ENCODE measurements at places on chromosomes 3 and 15. TPM values are rescaled to one million over a fixed set of nuclear protein-coding genes. Genes with fewer than 3 reads are reported as not detected.
A peak's percentile ranks its signal among the peaks of the same experiment; 100 is the strongest.

Gene PRR20G
- total RNA-seq = not detected

GRCh38 chr15:28955160-28955992 is 69.6 kb downstream of the APBA2 start:
- no peak overlapping the region for H3K4me3 ChIP-seq
- peak; percentile 62 for DNase-seq
- peaks cover 27% of the 10 kb centered on the region for H3K4me1 ChIP-seq
- no peaks in the 10 kb centered on the region for H3K27me3 ChIP-seq
- H3K27ac ChIP-seq = peak overlapping the region; percentile 49

DNA sequence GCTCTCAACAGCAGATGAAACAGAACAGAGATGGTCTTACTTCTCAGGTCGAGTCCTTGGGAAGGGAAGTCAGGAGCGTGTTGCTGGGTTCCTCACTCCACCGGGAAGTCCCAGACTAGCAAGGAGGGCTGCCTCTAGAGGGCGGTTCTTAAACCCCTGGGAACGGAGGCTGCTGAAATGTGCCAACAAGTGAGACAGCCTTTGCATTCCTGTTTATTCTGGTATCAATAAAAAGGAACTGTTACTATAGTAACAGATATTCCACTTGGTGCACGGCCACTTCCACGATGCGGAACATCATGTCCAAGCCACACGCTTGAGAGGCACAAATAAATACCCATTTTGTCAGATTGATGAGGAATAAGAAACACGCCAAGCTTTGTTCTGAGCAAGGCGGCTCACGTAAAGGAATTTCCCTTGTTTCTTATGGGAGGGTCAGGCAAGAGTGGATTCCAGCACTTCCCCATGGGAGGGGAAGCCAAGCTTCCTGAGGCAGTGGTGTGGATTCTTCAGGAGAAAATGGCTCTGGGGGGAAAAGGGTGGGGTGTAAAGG is at the start of gene FAM107A:
TSS of gene FAM107A (minus strand) at position 123 of the 553 bp plus-strand sequence. CDS start 7,531 bp downstream, outside the sequence.
- no peak within 1 kb of the TSS for H3K4me3 ChIP-seq
- no peak for DNase-seq
- H3K36me3 ChIP-seq = no peaks in the 10 kb centered on the region
- H3K27ac ChIP-seq = no peak within 1 kb of the TSS
- H3K4me1 ChIP-seq = no peaks in the 10 kb centered on the region

Gene C3orf52
- 27.6 TPM for total RNA-seq

Gene TERC
- total RNA-seq = 61.5 TPM

Gene IL5RA
- total RNA-seq = not detected

- H3K27ac ChIP-seq = no peak overlapping the region
- no peak overlapping the region for H3K4me3 ChIP-seq
- no peaks in the 10 kb centered on the region for H3K36me3 ChIP-seq
- H3K27me3 ChIP-seq = no peaks in the 10 kb centered on the region
- DNase-seq = no peak
- H3K4me1 ChIP-seq = peaks cover 48% of the 10 kb centered on the region
Measured at GRCh38 chr3:107211608-107212007, 165.6 kb upstream of the CCDC54 start.

DNA sequence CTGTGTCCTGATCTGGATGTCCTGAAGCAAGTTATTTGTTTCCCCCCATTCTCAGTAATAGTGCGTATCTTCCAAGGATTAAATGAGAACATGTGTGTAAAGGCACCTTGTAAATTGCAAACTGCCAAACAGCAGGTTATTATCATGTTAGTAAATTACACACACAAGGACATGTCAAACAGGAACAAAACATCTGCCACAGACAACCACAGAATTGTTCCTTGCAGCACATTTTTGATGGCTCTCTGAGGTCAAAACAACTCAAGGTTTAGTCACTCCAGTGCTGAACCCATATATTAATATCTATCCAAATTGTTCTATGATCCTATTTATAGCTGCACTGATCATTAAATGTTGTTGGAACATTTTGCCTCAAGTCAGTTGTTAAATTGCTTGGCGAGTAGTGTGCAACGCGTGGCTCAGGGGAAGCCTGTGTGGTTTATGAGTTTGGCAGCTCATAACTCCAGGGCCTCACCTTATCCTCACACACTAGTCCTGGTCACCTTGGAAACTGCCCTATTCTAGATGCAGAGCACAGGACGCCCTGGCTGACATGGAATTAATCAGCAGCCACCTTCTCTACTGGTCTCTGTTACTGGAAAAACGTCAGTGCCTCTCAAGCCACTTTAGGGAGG is 46.3 kb upstream of the CDV3 start:
- no peak overlapping the region for H3K27ac ChIP-seq
- no peak overlapping the region for H3K4me3 ChIP-seq
- H3K36me3 ChIP-seq = no peaks in the 10 kb centered on the region
- no peaks in the 10 kb centered on the region for H3K4me1 ChIP-seq
- DNase-seq = no peak

DNA sequence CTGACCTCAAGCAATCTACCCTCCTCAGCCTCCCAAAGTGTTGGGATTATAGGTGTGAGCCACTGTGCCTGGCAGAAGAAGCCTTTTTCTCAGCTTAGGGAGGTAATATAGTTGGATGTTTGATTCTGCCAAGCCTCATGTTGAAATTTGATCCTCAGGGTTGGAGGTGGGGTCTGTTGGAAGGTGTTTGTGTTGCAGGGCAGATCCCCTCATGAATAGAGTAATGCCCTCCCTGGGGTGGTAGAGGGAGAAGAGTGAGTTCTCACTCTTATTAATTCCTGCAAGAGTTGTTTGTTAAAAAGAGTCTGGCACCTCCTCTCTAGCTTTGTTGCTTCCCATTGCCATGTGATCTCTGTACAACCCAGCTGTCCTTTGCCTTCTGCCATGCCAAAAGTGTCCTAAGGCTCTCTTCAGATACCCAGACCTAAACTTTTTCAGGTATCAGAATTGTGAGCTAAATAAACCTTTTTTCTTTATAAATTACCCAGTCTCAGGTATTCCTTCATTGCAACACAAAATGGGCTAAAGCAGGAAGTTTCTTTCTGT is 16.4 kb downstream of the NECTIN3 start:
- H3K27ac ChIP-seq = no peak overlapping the region
- no peak overlapping the region for H3K4me3 ChIP-seq
- H3K36me3 ChIP-seq = no peaks in the 10 kb centered on the region
- no peaks in the 10 kb centered on the region for H3K4me1 ChIP-seq
- H3K27me3 ChIP-seq = no peaks in the 10 kb centered on the region

DNA sequence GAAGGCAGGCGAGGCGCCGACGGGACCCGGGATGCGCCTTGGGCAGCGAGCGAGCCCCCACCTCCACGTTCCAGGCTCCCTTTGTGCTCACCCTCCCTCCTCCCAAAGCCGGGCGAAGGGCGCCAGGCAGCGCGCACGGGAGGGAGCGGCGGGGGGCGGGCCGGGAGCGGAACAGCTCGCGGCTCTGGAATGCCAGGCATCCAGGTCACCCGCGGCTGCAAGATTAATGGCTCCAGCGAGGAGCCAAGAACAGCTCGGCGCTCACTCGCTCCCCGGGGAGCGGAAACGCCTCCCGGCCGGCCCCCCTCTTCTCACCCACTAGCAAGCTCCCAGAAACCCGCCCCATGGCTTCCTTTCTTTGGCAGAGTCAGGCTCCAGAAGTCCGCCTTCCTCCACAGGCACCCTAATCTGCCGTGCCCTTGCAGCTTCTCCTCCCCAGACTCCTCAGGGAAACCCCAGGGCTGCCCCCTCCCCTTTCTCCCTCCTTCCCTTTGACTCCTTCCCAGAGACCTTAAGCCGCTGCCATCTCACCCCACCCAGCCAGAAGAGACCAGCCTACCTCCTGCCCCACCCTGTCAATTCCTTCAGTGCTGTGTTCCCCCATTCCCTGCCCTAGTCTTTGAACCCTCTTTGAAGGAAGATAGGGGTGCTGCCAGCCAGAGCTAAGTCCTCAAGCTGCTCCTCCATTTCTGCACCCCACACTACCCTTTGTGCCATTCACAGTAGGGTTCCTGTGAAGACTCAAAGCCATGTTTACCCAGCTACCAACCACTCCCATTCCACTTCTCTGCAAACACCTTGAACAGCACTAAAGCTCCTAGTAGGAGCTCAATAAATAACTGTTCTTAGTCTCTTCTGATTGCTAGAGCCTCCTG is 9.9 kb downstream of the AMOTL2 start:
- peak; percentile 95 for DNase-seq
- no peaks in the 10 kb centered on the region for H3K27me3 ChIP-seq
- H3K4me3 ChIP-seq = no peak overlapping the region
- H3K4me1 ChIP-seq = peaks cover 100% of the 10 kb centered on the region

DNA sequence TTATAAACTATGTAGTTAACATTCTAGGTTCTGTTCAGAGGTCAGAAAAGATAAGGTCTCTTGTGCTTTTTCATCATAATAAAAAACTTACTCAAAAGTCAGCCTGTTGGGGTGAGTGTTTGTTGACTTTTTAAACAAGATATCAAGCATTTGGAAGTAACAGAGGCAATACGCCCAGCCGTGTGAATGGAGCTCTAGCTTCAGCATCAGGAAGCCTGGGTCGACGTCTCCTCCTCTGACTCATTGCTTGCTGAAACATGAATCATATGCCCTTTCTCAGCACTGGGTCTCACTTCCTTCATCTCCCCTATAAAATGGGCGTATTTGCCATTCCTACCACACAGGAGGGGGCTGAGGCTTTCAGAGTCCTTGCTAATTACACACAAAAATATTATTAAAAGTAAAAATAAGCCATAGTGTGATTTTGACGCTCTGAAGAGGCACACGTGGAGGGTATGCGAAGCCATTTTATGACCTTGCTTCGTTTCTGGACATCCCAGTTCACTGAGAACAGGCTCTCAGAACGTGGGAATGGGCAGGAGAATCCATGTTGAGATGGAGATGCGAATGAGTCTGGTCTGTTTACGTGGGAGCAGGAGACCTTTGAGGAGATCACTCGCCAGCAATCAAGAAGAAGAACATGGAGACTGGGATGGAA is 220.8 kb upstream of the TPRG1 start:
- peak overlapping the region; percentile 63 for H3K27ac ChIP-seq
- H3K27me3 ChIP-seq = no peaks in the 10 kb centered on the region
- H3K4me3 ChIP-seq = no peak overlapping the region
- peaks cover 46% of the 10 kb centered on the region for H3K4me1 ChIP-seq

Gene PLCH1
- 0.28 TPM for total RNA-seq

Gene SMCO1
- not detected for total RNA-seq

DNA sequence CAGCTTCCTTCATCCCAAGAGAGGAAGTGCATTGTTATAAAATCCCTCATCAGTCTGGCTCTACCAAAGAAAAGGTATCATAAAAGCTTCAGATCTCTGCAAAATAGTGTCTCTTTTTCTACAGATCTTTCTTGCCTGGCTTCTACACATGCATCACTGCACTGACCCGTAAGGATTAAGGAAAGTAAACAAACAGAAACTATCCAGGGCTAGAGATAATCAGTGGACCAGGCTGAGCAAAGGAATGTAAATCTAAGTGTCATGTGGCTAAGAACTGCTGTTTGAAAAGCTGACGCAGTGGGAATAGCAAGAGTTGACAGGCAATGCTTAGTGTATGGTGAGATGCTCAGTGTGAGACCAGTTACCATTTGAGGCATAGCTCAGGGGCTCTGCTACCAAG is 339.7 kb downstream of the IL5RA start:
- H3K4me1 ChIP-seq = no peaks in the 10 kb centered on the region
- no peak overlapping the region for H3K27ac ChIP-seq
- no peak overlapping the region for H3K4me3 ChIP-seq
- H3K36me3 ChIP-seq = no peaks in the 10 kb centered on the region
- DNase-seq = no peak
- no peaks in the 10 kb centered on the region for H3K27me3 ChIP-seq

DNA sequence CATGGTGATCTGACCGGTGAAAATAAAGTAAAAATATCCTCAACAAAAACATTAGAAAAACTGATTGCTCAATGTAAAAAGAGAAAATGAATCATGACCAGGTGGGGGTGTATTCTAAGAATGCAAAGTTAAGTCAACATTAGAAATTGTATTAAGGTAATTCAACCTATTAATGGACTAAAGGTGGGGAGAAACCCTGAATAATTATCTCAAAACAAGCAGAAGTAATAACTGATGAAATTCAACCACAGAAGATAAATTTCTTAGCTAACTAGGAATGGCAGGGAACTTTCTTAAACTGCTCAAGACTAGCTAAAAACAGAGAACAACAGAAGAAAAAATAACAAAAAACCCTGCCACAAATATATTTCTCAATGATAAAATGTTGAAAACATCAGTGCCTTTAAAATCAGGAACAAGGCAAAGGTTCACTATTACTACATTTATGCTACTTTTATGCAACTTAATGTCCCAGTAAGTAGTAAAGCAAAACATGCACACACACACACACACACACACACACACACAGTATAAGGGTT is 204.4 kb upstream of the THBS1 start:
- no peaks in the 10 kb centered on the region for H3K27me3 ChIP-seq
- H3K36me3 ChIP-seq = no peaks in the 10 kb centered on the region
- no peaks in the 10 kb centered on the region for H3K4me1 ChIP-seq
- H3K27ac ChIP-seq = no peak overlapping the region

Gene DNAJC13
- total RNA-seq = 28.2 TPM

DNA sequence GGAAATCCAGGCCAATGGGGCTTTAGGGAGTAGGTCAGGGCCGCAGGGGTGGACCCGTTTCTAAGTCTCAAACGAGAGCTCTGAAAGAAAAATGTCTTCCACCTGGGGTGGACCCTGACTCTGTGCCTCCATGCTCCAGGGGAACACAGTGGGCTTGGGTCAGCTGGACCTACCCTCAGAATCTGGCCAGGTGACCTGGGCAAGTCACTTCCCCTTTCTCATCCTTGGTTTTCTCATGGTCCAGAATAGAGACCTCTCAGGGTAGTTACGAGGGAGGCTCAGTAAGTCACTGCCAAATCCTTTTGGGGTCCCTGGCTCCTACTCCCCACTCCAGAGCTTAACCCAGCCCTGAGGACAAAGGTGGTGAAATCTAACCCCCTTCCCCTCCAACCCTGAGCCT is 25.8 kb downstream of the EFCAB12 start:
- H3K4me1 ChIP-seq = peaks cover 9% of the 10 kb centered on the region
- no peak for DNase-seq
- no peaks in the 10 kb centered on the region for H3K27me3 ChIP-seq
- peaks cover under 1% of the 10 kb centered on the region for H3K36me3 ChIP-seq

GRCh38 chr3:99645277-99646106 is 7.1 kb downstream of the COL8A1 start:
- H3K27me3 ChIP-seq = no peaks in the 10 kb centered on the region
- peaks cover 34% of the 10 kb centered on the region for H3K36me3 ChIP-seq
- H3K27ac ChIP-seq = peak overlapping the region; percentile 32
- peaks cover 49% of the 10 kb centered on the region for H3K4me1 ChIP-seq

Gene DUOX1
- total RNA-seq = not detected

- no peak overlapping the region for H3K27ac ChIP-seq
- no peaks in the 10 kb centered on the region for H3K36me3 ChIP-seq
- H3K4me3 ChIP-seq = no peak overlapping the region
- no peaks in the 10 kb centered on the region for H3K4me1 ChIP-seq
- no peak for DNase-seq
Measured at GRCh38 chr3:114866430-114866829, 280.7 kb downstream of the ZBTB20 start.

Data from SJSA1 (cell line).